ENCODE measurements at places on chromosomes 13 and 19.

GRCh38 chr19:51086153-51086850, 3.6 kb upstream of the KLK14 start:
- DNase-seq = no peak

DNA sequence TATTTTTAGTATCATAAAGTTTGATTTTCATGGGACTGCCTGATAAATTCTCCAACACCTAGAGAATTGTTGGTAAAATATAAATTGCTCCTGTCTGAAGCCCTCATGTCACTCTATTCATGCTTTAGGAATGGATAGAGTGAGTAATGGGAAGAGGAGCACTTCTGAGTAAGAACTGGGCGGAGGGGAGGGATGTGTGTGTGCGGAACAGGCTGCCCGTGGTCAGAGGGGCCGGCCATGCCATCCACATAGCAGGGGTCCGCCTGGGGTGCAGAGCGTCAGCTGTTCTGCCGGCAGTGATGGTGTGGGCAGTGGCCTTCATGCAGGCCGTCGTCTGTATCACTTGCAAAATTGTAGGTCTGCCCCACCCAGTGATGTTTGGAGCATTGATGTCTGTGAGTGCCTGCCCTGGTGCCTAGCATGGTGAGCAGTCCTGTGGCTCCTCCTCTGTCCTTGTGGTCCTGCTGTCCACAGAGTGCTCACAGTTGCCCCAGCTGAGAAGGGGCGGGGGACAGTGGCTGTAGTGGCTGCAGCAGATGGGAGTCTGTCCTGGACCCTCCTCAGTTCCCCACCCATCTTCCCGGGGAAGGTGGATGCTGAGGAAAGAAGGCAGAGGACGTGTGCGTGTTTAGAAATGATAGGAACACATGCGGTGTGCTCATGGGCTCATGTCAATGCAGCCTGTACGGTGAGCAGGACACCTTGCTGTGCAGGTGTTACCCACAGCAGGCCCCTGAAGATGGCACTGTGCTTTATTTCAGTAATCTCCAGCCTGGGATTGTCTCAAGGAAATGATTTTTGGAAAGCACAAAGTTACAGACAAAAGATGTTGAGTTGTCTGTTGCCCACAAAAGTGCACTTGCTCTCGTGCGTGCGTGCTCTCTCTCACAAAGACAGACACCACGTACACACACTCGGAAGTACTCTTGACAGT, 49.4 kb upstream of the TEX29 start:
- DNase-seq = no peak

DNA sequence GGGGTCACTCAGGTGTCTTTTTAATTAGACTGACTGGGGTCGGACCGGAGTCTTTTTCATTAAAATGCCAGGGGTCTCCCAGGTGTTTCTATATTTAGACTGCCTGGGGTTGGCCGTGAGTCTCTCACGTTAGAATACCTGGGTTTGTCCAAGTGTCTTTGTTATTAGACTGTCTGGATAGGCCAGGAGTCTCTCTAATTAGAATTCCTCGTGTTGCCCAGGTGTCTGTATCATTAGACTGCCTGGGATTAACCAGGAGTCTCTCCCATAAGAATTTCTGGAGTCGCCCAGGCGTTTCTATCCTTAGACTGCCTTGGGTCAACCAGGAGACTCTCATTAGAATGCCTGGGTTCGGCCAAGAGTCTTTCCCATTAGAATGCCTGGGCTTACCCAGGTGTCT, 1445.7 kb downstream of the UQCRFS1 start:
- DNase-seq = no peak

- DNase-seq = no peak
Measured at GRCh38 chr19:32349724-32350470, 4.5 kb downstream of the ZNF507 start.

DNA sequence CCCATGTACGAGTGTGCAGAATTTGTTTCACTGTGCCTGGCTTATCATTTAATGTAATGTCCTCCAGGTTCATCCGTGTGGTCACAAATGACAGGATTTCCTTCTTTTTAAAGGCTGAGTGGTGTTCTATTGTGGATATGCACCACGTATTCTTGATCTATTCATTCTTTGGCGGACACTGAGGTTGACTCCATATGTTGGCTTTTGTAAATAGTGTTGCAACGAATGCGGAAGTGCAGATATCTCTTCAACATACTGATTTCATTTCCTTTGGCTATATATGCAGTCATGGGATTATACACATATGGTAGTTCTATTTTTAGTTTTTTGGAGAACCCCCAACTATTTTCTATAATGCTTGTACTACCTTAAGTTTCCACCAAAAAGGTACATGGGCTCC, 13.0 kb downstream of the OR7A5 start:
- DNase-seq = no peak

DNA sequence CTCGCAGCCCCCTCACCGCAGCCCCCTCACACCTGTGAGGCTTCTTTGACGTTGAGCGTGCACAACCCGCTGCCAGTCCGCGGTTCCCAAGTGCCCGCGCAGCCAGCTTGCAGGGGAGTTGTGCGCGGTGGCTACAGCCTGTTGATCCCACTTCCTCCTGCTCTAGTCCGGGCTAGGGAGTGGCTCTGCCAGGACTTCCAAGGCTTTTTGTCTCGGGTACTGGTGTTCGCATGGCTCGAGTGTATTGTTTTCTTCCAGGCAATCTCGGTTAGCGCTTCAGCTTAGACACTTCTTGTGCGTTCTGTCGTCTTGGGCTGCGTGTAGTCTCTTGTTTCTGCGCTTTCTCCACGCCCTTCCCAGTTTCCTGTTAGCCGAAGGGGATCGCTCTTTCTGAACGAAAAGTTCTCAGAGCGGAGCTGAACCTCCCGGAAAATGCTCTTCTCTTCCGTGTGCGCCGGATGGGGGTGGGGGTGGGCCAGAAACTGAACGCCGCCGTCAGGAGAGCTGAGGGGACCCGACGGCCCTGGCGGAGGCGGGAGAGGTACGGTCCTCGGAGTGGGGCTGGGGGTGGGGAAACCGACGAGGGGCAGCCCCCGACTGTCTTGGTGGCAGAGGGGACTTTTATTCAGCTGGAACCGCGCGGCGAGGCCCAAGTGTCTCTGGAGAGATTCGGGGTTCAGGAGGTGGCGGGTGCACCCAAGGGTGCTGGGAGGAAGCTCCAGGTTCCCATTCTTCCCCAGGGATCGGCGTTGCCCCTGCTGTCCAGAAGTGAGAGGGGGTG, 697 bp upstream of the DGKH start:
- peak; percentile 42 for DNase-seq

DNA sequence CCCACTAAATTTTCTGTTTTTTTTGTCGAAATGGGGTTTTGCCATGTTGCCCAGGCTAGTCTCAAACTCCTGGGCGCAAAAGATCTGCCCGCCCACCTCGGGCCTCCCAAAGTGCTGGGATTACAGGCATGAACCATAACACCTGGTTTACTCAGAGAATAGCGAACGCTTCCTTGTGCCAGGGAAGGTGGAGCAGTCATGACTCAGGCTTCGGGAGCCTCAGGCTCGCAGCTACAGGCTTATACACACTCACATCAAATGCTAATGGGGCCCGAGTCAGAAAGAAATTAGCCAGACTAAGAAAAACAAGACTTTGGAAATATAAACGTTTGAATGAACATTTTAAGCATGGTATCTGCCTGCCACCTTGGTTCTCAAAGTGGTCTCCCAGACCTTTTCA, 11.0 kb upstream of the TPT1 start:
- DNase-seq = no peak

DNA sequence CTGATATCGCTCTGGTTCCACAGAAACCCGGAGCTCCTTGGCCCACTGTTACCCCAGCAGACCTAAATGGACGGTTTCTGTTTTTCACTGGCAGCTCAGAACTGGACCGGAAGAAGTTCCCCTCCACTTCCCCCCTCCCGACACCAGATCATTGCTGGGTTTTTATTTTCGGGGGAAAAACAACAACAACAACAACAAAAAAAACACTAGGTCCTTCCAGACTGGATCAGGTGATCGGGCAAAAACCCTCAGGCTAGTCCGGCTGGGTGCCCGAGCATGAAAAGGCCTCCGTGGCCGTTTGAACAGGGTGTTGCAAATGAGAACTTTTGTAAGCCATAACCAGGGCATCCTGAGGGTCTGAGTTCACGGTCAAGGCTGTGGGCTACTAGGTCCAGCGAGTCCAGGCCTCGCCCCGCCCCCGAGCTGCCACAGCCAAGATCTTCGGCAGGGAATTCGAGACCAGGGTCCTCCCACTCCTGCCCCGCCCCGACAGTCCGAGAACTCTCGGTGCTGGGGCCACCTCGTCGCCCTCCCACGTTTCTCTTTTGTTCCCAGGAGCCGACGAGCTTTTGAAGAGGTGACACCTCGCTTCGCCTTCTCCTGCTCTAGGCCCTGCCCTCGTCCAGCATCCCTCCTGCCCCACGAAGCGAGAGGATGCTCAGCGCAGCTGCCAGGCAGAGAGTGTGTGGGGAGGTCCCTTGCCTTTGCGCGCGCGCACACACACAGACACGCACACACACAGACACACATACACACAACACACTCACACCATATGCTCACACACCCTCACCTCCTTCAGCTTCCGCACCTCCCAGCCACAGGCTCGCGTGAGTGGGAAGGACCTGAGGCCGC, 8.8 kb downstream of the ZIC2 start:
- no peak for DNase-seq

- no peak for DNase-seq
Measured at GRCh38 chr19:53463263-53463662, 4.3 kb upstream of the ZNF813 start.

DNA sequence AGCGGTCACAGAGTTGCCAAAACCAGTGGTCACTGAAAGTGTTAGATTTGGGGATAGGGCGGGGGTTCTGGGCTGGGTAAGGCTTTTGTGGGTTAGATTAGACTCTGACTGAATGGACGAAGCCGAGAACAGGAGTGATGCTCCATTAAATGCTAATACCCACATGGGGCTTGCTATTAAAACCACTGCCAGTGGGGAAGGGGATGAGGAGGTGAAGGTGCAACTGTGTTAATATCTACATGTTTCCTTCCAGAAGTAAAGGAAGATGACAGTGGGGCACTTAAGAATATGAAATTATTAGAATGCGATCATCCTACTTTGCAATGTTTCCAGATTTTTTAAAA, 573 bp upstream of the ZNF614 start:
- DNase-seq = no peak

DNA sequence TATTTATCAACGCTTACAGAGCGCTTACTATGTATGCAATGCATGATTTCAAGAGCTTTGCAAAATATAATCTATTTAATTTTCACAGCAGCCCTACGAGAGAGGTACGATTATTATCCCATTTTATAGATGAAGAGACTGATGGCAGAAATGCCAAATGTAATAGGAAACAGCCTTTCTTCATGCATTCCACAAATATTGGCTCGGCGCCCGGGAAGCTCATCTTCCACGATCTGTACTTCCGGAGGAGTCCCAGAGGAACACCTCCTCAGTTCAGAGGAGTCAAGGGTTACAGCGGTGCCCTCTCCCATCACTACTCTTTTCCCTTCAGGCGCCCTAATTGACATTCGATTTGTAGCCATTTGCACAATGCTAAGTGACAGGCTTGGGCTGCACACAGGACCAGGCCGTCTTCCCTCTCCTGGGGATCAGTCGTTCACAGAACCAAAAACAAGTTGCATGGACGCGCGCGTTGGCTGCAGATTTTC, 1.1 kb upstream of the ARHGAP35 start:
- DNase-seq = no peak

GRCh38 chr13:98377635-98378378, 199.1 kb downstream of the STK24 start:
- DNase-seq = no peak

DNA sequence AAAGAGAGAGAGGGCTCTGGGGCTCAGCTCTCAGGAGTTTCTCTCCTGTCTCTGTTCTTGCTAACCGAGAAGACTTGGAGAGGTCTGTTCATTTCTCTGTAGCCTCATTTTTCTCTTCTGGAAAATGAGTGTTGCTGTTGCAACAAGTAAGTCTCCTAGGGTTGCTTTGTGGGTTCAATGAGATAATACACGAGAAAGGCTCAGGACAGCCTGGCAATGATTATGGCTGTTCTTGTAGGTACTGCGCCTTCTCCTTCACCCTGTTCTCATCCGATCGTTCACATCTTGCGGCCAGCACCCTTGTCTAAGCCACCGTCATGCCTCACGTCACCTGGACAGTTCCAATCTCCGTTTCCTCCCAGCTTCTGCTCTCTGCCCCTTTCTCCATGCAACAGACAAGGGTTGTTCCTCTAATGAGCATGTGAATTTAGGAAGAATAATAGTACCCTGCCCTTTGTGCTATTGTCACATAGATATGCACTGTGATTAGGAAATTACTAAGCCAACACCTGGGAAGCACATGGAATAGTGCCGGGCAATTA, 4.2 kb downstream of the C5AR1 start:
- no peak for DNase-seq

DNA sequence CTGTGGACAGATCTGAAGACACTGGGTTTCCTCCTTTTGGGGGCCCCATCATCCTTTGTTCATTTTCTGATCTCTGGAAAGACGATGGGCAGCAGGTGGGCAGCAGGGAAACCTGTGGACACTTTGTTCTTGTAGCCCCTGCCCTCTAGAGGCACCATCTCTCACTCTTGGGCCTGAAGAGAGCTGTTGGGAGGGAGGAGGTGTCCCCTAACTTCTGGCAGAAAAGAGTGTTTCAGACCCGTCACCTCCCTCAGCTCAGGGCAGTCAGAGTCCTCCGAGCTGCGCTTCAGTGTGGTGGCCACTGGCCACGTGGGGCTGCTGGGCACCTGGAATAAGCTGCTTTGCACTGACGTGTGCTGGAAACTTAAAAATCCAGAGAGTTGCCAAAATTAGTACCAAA, 26.9 kb upstream of the RNF17 start:
- no peak for DNase-seq

DNA sequence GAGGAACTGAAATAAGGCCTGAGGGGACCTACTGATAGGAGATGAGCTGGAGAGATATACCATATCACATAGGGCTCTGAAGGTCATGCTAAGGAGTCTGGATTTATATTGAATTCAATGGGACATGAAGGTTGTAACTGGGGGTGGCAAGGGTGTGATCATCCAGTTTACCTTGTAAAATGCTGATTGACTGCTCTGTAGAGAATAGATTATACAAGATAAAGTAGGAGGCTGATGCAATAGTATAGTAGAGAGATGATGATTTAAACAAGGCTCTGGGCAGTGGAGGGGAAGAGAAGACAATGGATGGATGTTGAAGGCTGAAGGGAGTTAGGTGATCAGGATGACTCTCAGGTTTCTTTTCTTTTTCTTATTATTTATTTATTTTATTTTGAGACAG, 18.0 kb upstream of the PAN3 start:
- DNase-seq = no peak

DNA sequence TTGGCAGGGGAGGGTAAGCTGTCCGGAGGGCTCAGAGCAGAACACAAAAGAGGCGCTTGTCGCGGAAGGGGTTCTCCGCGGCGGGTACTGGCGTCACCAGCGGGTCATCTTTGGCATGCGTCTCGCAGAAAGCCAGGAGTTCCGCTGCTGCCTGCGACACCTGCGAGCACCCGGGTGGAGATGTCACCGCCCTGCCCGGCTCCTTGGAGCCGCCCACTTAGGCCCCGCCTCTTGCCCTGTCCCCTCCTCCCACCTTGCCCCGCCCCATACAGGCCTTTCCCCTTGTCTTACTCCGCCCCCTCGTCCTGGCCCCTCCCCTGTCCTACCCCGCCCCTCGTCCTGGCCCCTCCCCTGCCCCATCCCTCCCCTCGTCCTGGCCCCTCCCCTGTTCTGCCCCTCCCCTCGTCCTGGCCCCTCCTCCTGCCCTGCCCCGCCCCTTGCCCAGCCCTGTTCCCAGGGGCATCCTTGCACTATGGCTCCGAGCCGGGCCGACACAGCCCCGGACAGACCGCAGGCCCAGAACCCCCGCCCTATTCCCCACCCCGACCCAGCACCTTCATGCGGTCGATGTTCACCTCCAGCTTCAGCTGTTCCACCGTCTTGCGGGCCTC, 1.9 kb downstream of the GNG8 start:
- peak; percentile 94 for DNase-seq

Measured in stimulated activated CD4-positive, alpha-beta T cell treated with anti-CD3 and anti-CD28 coated beads, Interleukin-4, amount 100 ng/mL, for 1 hour (primary cell).